Fibroblast of lung (primary cell): ENCODE measurements at places on chromosomes 4 and X. TPM values are rescaled to one million over a fixed set of nuclear protein-coding genes. Genes with fewer than 3 reads are reported as not detected.

Gene NALF2
- polyA plus RNA-seq: not detected in 2 replicates

Gene RPL9
- 1,161 and 1,426 TPM in 2 replicates for polyA plus RNA-seq

Gene KCNIP4
- not detected in 2 replicates for polyA plus RNA-seq

Gene GPRIN3
- 0.01 TPM in 1 of 2 replicates, not detected in the other for polyA plus RNA-seq

Gene SH2D1A
- polyA plus RNA-seq: 0.08 TPM in 1 of 2 replicates, not detected in the other

Gene PCSK1N
- 0.08 TPM in 1 of 2 replicates, not detected in the other for polyA plus RNA-seq

Gene VCX3A
- not detected in 2 replicates for polyA plus RNA-seq

Gene SPATA18
- polyA plus RNA-seq: 7.2 and 11.5 TPM in 2 replicates

Gene GAGE12H
- not detected in 2 replicates for polyA plus RNA-seq

Gene SCML2
- 1.7 and 2.3 TPM in 2 replicates for polyA plus RNA-seq

Gene ATP2B3
- polyA plus RNA-seq: not detected in 2 replicates

Gene SOWAHB
- polyA plus RNA-seq: 0.07 TPM in 1 of 2 replicates, not detected in the other

Gene CXXC4
- 0.02 TPM in 2 replicates for polyA plus RNA-seq

Gene HTR2C
- not detected in 2 replicates for polyA plus RNA-seq

Gene IQCM
- 0.03 TPM in 1 of 2 replicates, not detected in the other for polyA plus RNA-seq

Gene TMEM271
- polyA plus RNA-seq: not detected in 2 replicates

Gene C4orf50
- polyA plus RNA-seq: not detected in 2 replicates

Gene C1QTNF7
- polyA plus RNA-seq: 2.8 and 4.9 TPM in 2 replicates

Gene FAM184B
- polyA plus RNA-seq: not detected in 2 replicates

Gene MTTP
- 0.03 and 0.05 TPM in 2 replicates for polyA plus RNA-seq

Gene CLIC2
- 3.3 and 6.3 TPM in 2 replicates for polyA plus RNA-seq

Gene HMGB3
- 14.5 and 33.7 TPM in 2 replicates for polyA plus RNA-seq

Gene ADAM29
- polyA plus RNA-seq: not detected in 2 replicates

Gene NLGN3
- polyA plus RNA-seq: 0.41 and 0.71 TPM in 2 replicates

Gene ARHGAP10
- polyA plus RNA-seq: 21.6 and 32.0 TPM in 2 replicates

Gene UGT8
- polyA plus RNA-seq: 0.03 TPM in 1 of 2 replicates, not detected in the other

Gene DGAT2L6
- polyA plus RNA-seq: not detected in 2 replicates

Gene RNF128
- 0.74 and 5.1 TPM in 2 replicates for polyA plus RNA-seq

Gene SMR3B
- not detected in 2 replicates for polyA plus RNA-seq

Gene STOX2
- 0.36 and 3.3 TPM in 2 replicates for polyA plus RNA-seq

Gene FHL1
- polyA plus RNA-seq: 311 and 627 TPM in 2 replicates

Gene EDA2R
- 9.3 and 13.7 TPM in 2 replicates for polyA plus RNA-seq

Gene GPR50
- not detected in 2 replicates for polyA plus RNA-seq

Gene YIPF7
- not detected in 2 replicates for polyA plus RNA-seq

Gene POF1B
- not detected in 2 replicates for polyA plus RNA-seq

Gene ANKRD50
- 11.4 and 17.2 TPM in 2 replicates for polyA plus RNA-seq

Gene TSPAN7
- polyA plus RNA-seq: 0.03 and 0.11 TPM in 2 replicates

Gene TRIM61
- polyA plus RNA-seq: 1.1 and 2.5 TPM in 2 replicates

Gene CSAG3
- polyA plus RNA-seq: not detected in 2 replicates

Gene MAP7D3
- 18.4 and 30.7 TPM in 2 replicates for polyA plus RNA-seq

Gene FRMD7
- 0.10 TPM in 1 of 2 replicates, not detected in the other for polyA plus RNA-seq

Gene SPRY1
- 15.3 and 23.9 TPM in 2 replicates for polyA plus RNA-seq

Gene SSX4
- not detected in 2 replicates for polyA plus RNA-seq

Gene HTN3
- polyA plus RNA-seq: not detected in 2 replicates
